ENCODE measurements at places on chromosomes 5 and 9.

- no peak for DNase-seq
Observed at GRCh38 chr5:108867656-108868055, 120.0 kb downstream of the FER start.

GRCh38 chr9:110334871-110335270 is 2.8 kb downstream of the TXNDC8 start:
- DNase-seq: no peak

DNA sequence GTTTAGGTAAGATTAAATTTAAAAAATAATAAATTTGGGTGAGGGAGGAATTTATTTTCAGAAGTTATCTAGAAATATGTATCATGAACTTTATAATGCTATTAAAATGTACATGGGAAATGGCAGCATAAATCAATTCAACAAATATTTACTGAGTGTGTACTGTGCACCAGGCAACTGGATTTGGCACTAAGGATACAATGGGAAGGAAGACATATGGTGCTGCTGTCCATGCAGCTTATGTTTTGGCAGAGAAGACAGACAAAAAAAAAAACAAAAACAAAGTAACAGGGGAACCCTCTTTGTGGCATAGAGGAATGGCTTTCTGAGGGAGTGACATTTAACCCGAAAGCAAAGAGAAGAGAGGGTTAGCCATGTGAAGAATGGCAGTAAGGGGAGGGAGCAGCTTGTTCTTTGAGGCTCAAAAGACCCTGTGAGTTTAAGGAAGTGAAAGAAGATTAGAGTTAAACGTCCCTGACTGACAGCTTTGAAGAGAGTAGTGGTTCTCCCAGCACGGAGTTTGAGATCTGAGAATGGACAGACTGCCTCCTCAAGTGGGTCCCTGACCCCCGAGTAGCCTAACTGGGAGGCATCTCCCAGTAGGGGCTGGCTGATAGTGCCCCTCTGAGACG is 23.9 kb downstream of the CNTRL start:
- DNase-seq: no peak

DNA sequence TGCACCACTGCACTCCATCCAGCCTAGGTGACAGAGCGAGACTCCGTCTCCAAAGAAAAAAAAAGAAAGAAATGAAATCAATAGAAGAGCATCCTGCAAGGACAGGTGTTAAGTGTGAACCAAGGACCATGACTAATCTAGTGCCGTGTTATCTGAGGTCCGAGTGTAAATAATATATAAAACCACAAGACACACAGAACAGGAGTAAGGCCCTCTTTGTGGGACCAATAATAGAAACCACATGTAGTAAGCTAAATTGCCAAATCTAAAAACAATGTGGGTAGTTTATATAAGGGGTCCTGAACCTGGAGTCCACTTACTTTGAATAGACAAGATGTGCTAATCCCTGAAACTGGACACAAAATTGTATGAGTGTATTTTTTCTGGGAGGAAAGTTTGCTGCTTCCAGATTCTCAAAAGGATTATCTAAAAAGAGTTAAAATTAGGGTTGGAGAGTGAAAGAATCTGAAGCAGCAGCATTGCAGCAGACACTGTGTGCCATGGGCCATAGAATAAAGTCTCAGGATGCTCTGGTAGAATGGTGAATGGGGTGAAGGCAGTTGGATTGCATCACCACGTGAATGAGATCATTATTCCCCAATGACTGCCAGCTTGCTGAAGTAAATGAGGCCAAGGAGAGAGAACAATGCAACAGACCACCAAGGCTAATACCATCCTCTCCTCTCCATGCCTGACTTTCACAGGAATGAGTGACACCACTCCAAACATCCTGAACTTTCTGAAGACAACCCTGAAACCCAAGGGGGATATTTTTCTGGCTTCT is 222.7 kb downstream of the DCP2 start:
- DNase-seq: no peak

DNA sequence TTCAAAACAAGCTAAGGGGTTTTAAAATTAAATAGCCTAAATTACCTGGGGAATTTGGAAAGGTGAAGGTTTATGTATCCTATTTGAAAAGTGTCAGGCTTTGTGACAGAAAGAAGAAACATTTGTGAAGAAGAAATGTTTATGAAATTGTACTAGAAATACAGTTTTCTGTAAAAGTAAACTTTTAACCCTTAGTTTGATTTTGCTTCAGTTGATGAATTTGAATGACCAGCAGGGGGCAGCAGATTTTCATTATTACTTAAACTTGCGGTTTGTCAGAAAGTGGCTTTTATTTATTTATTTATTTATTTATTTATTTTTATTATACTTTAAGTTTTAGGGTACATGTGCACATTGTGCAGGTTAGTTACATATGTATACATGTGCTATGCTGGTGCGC is 58.1 kb downstream of the NNT start:
- no peak for DNase-seq

- no peak for DNase-seq
Observed at GRCh38 chr9:83183621-83184020, 120.7 kb upstream of the RASEF start.

DNA sequence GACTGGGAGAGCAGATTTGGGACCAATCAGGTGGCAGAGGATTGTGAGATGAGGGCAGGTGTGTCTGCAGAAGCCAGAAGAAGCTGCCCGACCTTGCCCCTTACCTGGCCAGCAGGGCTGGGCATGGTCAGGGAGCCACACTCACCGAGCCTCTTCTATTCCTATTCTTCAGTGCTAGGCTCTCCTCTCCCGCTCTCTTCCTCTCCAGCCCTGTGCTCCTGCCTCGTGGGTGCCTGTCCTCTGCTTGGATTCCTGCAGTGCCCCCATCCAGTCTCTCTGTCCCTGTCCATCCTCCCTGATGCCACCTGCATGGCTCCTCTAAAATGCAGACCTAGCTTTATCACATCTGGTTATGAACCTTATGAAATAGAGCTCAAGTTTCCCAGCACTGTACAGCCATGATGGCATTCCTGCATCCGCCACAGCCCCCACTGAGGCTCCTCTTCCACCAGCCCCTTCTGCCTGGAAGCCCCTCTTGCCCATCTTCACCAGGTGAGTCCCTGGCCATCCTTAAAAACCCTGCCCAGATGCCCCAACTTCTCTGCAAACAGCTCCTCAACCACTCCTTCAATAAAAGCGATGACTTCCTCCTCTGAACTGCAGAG is 8.2 kb downstream of the UBE2QL1 start:
- no peak for DNase-seq

GRCh38 chr9:135887021-135887507 is 20.3 kb downstream of the CAMSAP1 start:
- DNase-seq: no peak

DNA sequence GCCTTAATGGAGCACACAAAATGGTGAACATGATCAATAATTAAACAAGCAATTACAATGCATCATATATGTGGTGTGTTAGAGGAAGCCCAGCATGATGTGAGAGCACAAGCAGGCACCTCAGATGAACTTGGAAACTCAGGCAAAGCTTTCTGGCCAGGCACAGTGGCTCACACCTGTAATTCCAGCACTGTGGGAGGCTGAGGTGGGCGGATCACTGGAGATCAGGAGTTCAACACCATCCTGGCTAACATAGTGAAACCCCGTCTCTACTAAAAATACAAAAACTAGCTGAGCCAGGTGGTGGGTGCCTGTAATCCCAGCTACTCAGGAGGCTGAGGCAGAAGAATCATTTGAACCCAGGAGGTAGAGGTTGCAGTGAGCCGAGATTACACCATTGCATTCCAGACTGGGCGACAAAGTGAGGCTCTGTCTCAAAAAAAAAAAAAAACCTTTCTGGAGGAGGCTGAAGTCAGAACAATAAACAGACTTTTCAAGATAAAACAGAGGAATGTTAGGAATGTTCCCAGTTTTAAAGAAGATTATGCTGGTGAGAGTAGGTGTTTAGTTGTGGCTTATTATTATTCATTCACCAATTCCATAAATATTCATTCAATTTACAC is 159.4 kb downstream of the CEMIP2 start:
- DNase-seq: no peak

- DNase-seq: no peak
Observed at GRCh38 chr9:76638001-76638400, 126.2 kb upstream of the PCA3 start.

DNA sequence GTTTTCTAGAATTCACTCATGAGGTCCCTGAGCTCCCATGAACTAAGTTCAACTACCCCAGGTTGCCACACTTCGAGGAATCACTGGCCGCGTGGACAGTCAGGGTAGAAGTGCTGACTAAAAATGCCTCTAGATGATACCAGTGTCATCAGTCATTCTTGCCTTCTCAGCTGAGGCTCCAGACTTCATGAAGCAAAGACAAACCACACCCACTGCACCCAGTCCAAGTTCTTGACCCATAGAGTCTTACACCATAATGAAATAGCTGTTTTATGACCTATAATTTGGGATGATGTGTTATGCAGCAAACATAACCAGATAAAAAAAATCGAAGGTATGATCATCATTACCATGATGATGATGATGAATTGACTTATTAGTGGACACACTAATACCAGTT is 632.9 kb upstream of the TLE4 start:
- no peak for DNase-seq

- no peak for DNase-seq
Observed at GRCh38 chr5:58545912-58546311, 37.0 kb upstream of the RAB3C start.

DNA sequence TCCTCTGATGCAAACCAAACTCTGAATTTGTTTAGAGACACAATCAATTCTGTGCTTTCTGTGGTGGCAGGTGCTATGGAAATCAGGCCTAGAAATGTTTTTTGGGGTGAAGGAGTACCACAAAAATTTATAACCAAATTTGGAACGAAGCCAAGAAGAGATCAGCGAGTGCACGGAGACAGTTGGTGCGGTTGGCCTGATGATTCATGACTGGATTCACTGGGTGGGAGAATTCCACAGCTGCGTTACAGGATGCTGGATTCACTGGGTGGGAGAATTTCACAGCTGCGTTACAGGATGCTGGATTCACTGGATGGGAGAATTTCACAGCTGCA is 135.6 kb upstream of the IRX4 start:
- DNase-seq: no peak

DNA sequence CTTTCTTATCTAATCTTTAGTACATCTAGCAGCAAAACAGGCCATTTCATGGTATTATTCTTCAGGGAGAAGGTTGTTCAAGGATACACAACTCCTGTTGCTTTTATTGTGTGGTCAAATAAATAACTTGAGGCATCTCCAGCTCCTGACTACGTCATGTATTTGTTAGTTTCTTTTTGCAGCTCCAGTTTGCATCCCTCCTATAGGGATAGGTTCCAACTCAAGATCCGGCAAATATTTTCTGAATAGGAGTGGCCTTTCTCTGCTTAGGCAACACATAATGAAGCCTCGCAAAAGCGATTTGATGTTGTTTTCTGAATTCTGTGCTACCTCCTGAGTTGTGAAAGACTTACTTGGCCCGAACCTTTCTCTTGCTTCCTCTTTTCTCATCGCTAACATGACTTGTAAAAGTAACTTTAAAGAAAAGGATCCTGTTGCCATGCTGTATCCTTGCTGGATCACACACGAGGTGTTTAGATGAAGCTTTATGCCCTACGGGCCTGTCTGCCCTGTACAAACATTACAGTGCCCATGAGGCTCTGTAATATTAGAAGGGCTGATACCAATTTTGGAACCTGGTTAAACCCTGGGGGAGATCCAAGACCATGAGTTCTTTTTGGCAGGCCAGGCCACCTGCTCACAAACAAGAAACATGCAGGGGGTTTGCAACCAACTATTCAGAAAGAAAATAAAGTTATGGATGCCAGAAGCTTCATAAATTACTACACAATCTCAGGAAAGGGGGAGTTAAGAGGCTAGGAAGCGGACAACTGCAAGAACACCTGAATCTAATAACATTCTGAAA is 149.8 kb upstream of the FGF10 start:
- no peak for DNase-seq

GRCh38 chr9:117340422-117340821 is 74.4 kb downstream of the ASTN2 start:
- DNase-seq: no peak

DNA sequence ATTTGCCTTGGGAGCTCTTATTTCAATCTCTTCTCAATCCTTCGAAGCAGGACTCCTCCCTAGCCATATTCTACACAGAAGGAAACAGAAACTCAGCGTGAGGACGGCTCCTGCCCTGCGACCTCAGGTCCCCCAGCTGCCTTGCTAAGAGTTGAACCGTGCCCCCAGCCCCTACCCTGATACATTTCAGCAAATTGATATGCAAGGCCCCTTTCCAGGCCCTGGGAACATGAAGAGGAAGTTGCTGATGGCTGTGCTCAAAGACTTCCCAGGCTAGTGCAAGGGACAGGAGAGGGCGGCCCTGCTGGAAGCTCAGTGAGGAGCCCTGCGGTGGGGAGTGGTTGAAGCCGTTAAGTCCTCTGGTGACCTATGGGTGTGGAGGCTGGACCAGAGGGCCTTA is 41.5 kb downstream of the BOD1 start:
- no peak for DNase-seq

- DNase-seq: peak; percentile 82
Observed at GRCh38 chr5:150485693-150486401, 22.1 kb upstream of the NDST1 start.

- no peak for DNase-seq
Observed at GRCh38 chr9:136714096-136714892, 1.9 kb downstream of the DIPK1B start.

GRCh38 chr9:105127863-105128220 is 116.6 kb upstream of the SLC44A1 start:
- DNase-seq: no peak

DNA sequence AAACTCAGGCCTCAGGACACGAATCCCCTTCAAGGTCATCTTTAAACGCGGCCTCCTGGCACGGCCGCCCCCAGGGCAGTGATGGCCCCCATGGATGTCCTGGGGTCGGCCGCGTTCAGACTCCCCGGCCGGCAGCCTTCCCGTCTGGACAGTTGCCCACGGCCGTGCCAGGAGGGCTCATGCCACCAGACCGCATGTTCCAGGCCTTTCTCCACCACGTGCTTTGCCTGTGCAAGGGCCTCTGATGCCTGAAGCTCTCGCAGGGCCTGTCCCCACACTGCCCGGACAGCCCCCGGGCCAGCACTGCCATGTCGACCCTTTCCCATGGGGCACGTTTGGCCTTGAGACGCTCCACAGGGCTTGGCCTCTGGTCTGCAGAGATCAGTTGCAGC is 34.6 kb downstream of the SLC9A3 start:
- no peak for DNase-seq

- no peak for DNase-seq
Observed at GRCh38 chr5:72465601-72466563, 41.3 kb downstream of the ZNF366 start.

GRCh38 chr5:153784277-153784676 is 254.4 kb downstream of the FAM114A2 start:
- DNase-seq: no peak

GRCh38 chr9:81759680-81760215 is 70.4 kb upstream of the TLE1 start:
- peak; percentile 53 for DNase-seq

- DNase-seq: no peak
Observed at GRCh38 chr5:96734871-96735325, 72.7 kb downstream of the CAST start.
